Activated CD4-positive, alpha-beta T cell treated with anti-CD3 and anti-CD28 coated beads, Interleukin-2, amount 10 ng/mL, durations not matched to agents 7 days and 5 days (primary cell): ENCODE measurements at places on chromosomes 7 and 10. TPM values are rescaled to one million over a fixed set of nuclear protein-coding genes. Genes with fewer than 3 reads are reported as not detected.

Gene GPR37
- not detected for total RNA-seq

Gene GIMAP7
- total RNA-seq: 244 TPM

Gene EIF5AL1
- 0.37 TPM for total RNA-seq

Gene GPER1
- 0.08 TPM for total RNA-seq

Gene MARVELD1
- total RNA-seq: 1.8 TPM

Gene CROT
- total RNA-seq: 14.2 TPM

Gene SPDYE5
- total RNA-seq: not detected

Gene ORAI2
- 63.7 TPM for total RNA-seq

Gene CCL26
- not detected for total RNA-seq

Gene TEX47
- not detected for total RNA-seq

Gene TUBAL3
- not detected for total RNA-seq

Gene SAP25
- 34.6 TPM for total RNA-seq

Gene EMX2
- not detected for total RNA-seq

Gene SPDYE6
- not detected for total RNA-seq

Gene SPDYE17
- not detected for total RNA-seq

Gene TAS2R4
- 1.1 TPM for total RNA-seq

Gene GRM3
- total RNA-seq: not detected

Gene RET
- total RNA-seq: 0.10 TPM

Gene LRRC17
- 0.30 TPM for total RNA-seq

Gene DYNC1I1
- not detected for total RNA-seq
